NCI-H446 treated with DMSO at 0.1 percent for 48 hours (cell line): ENCODE measurements at places on chromosomes 5 and 9.

- DNase-seq: no peak
These were observed 1.2 kb downstream of the CDC14B start for GRCh38 chr9:96618209-96619123.

- DNase-seq: no peak
These were observed 112.2 kb downstream of the MRPL36 start for GRCh38 chr5:1687301-1687970.

DNA sequence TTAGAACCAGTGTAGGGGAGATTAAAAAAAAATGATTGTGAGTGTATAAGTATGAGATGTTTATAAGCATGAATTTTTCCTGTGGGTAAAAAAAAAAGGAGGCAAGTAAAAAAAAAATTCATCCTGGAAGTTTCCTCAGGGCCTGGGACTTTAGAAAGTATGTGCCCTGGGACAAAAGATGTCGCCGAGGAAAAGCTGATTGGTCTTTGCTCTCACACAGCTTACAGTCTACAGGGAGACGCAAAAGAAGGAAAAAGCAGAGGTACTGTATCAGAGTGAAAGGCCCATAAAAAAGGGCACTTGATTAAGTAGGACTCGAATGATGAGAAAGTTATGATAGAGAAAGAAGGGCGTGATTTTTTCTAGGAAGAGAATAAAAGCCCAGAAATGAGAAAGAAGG lies 501.4 kb upstream of the MEF2C start:
- DNase-seq: no peak

DNA sequence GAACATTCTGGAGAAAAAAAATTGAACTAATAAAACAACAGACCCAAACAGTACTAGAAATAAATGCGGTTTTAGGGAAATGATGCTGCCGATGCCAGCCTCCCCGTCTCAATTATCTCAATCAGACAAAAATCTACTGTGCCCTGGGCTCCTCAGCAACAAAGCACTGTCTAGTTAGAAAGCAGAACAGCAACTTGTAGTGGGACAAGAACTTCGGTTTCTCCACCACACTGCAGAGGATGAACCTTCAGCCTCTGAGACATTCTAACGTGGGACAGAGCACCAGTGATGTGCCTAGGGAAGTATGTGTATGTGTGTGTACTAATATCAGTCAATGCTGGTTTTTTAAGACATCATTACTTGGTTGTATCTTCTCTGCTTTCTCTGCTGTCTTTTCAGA lies 11.1 kb upstream of the CAST start:
- DNase-seq: no peak

GRCh38 chr9:20568400-20568799 lies 53.9 kb downstream of the MLLT3 start:
- no peak for DNase-seq

- no peak for DNase-seq
These were observed 3.4 kb upstream of the F12 start for GRCh38 chr5:177412603-177413233.

GRCh38 chr5:118646917-118647316 lies 341.4 kb downstream of the DTWD2 start:
- DNase-seq: no peak

- DNase-seq: no peak
These were observed 197.1 kb upstream of the NR3C1 start for GRCh38 chr5:143600396-143601075.

- no peak for DNase-seq
These were observed 335.3 kb upstream of the ADAMTSL1 start for GRCh38 chr9:18138656-18139055.

- DNase-seq: no peak
These were observed 78.1 kb downstream of the RAPGEF1 start for GRCh38 chr9:131661568-131662288.

DNA sequence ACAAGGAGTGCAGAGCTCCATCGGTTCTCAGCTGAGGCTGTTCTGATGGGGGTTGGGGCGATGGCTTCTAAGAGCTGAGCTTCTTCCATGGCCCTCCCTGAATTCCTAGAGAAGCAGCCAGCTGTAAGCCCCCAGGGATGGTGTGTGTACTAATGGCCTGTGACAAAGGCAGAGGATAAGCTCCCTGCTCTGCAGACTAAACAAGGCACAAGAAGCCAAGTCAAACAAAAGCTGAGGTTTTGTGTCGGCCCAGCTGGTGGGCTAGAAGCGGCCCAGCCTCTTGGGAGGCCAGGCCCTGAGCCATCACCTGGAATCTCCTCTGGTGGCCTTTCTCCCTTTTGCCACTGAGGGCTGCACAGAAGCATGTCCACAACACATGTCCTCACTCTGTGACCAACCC lies 75.0 kb upstream of the XPA start:
- DNase-seq: no peak

DNA sequence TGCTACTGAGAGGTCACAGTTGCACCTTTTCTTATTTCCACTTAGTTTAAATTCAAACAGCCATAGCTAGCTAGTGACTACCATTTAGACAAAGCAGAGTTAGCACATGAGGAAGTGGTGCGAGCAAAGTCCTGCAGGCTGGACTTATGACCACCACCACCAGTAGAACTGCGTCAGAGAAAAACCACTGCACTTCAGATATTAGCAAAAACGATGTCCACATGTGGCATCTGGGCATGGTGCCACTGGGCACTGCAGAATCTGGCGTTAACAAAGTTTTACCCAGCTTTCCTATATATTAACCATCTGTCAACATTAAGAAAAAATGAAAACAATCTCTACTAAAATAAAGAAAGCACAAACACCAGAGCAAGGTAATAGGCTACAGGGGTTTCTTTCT lies 80.1 kb downstream of the SPTLC1 start:
- no peak for DNase-seq

- no peak for DNase-seq
These were observed 123.5 kb upstream of the CD180 start for GRCh38 chr5:67319935-67320725.

DNA sequence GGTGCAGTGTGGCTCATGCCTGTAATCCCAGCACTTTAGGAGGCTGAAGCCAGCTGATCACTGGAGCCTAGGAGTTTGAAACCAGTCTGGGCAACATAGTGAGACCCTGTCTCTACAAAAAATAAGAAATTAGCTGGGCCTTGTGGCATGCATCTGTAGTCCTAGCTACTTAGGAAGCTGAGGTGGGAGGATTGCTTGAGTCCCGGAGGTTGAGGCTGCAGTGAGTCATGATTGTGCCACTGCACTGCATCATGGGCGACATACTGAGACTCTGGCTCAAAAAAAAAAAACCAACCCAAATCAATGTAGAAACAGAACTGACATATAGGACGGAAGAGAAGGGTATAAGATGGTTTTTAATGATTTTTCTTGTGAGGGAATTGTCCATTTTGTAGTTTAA lies 27.7 kb downstream of the G3BP1 start:
- DNase-seq: no peak

GRCh38 chr5:4945296-4945695 lies 194.8 kb upstream of the ADAMTS16 start:
- DNase-seq: no peak

DNA sequence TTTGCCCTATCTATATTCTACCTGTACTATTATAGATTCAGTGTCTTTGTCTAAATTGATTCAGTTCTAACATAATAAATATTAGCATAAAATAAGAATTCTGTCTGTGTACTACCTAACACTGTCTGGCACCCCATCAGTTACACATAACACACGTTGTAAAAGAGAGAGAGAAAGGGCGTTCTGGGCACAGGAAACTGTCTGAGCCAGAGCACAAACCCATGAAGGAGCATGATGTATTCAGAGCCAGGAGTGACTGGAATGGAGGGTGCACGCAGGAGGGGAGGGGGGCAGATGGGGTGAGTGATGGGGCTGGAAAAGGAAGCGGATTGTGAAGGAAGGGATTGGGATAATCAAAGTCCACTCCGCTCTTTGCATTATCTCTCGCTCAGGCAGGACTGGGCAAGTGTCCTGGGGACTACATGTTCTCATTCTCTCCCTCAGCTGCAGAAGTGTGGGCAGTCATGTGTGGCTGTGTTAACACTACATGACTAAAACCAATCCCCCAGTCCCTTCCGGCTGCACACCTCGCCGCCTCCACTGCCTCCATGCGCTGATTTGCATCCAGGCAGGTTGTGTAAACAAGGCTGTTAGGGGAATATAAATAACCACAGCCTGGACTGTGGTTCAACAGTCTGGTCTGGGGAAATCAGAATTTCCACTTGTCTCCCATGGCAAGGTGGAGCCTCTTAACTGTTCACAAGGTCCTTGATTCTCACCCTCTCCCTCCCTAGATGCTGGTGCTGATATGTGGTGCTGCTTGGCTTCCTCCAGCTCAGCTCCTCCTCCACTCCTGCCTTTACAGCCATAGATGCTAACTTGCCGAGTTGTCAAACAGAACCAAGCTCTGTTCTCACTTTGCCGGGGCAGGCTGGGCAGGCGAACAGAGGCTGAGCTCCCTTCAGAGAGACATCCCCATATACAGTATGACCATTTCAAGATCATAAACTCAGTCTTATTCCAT lies 367.5 kb upstream of the BRINP1 start:
- no peak for DNase-seq

DNA sequence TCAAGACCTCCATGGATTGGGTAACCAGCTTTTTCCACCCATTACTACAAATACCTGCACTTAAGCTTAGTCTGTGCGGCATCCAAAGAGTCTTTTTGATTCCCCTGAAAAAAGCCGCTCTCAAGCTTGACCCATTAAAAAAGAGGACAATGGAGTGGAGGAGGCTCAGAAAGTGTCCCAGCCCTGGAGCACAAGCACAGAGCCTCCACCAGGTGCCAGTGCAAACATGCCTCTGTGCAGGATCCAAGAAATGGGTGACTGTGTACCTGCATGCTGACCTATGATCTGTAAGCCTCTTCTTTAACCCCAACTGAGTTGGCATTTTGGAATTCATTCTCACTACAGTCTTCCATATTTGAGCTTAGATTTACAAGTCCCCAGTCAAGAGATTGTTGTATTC lies 168.3 kb upstream of the TLE4 start:
- DNase-seq: no peak

GRCh38 chr5:139839918-139840317 lies 44.3 kb downstream of the PSD2 start:
- DNase-seq: no peak

- DNase-seq: no peak
These were observed 151.0 kb downstream of the GCNT1 start for GRCh38 chr9:76610011-76610352.

DNA sequence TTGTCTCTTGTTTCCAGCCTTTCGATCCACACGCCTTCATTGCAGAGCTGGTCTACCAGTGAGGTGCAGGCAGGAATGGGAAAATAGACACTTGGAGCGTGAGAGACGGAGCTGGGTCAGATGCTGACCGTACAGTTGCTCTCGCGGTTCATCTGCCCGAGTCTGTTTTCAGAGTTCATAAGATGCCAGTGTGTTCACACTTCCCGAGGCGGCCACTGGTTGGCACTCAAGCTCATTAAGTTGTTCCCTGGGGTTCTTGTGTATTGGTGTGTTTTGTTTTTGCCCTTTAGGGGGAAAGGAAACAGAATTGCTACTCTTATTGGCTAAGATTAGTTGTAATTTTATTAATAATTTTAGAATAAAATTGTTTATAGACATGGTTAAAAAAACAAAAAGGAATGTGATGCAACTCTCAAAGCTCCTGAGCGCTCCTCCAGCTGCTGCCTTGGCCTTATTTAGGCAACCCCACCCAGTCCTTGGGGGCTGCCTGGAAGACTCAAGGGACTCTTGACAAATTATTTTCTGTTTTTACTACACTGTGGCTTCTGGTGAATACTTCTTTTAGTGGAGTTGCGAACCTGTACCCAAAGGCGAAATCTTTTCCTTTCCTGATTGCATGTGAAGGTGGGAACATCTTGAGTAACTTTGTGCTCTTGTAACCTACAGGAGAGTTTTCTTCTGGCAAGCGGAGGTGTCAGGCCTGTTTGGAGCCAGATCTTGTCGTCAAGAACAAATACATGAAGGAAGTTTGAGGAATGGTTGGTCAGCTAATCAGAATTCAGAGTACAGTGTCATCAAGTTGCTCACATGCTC lies 146.1 kb downstream of the MAST4 start:
- no peak for DNase-seq

- DNase-seq: no peak
These were observed 171.5 kb upstream of the GNA14 start for GRCh38 chr9:77819657-77820056.

- DNase-seq: no peak
These were observed 148.7 kb upstream of the SLC12A2 start for GRCh38 chr5:127934791-127935256.

- DNase-seq: no peak
These were observed 547 bp downstream of the ANP32B start for GRCh38 chr9:97983589-97984187.

- DNase-seq: no peak
These were observed 26.3 kb downstream of the SLC28A3 start for GRCh38 chr9:84314306-84314705.

DNA sequence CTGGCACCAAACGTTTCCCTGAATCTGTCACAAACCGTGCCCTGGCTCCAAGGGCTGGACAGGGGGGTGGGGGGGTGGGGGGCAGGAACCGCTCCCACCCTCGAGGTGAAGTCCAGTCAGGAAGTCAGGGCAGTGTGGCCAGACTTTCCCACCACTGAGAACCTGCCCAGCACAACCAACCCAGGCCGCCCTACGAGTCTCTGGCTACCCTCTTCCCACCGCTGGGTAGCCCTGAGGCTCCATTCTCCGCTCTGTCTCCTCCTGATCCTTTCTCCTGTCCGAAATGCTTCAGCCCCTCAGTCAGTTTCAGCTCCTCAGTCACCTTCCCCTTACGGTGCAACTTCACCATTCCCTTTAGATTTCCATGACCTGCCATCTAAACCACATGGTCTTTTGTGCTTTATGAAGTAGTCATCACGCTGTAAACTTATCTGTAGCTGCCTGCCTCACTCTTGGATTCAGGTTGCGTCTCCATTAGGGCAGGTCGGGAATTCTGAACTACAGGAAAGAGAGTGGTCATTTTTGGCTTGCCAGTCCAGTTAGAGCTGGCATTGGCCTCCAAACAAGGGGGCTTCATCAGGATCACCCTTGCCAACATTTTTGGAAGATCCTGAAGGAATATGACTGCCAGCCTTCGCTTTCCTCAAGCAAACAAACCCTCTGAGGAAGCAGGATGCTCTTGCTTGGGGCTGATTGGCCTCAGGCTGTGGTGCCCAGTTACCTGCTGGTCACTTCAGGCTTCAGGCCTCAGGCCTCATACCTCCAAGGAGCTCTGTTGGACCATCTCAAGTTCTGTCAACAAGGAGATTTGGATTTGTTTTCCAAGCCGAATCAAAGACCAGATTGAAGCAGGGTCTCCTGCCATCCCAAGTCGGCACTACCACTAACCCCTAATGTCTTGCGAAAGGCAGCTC lies 794 bp upstream of the DCAF12 start:
- DNase-seq: no peak

DNA sequence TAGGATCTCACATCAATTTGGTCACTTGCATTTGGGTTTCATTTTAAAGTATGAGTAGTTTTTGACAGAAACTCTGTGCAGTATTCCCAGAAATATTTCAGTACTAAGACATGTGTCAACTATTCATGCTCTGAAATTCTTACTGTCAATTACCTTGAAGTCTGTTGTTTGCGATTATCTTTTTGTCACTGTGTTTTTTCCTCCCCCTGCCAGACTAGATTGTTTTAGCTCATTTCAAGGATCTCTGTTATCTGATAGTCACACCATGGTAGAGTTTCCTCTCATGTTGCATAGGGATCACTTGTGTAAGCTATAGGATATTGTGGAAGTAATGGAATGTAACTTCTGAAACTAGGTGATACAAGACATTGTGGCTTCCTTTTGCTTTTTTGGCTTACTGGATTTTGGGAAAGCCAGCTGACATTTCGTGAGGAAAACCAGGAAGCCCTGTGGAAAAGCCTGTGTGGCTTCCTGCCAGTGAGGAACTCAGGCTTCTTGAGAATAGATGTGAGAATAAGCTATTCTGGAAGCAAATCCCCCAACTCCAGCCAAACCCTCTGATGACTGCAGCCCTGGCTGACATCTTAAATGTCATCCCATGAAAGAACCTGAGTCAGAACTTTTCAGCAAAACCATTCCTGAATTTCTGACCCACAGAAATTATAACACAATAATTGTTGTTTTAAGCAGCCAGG lies 122.2 kb downstream of the FGF10 start:
- DNase-seq: no peak
